ENCODE measurements at places on chromosomes 6 and 20.

- no peak for DNase-seq
Observed at GRCh38 chr6:19866985-19867627, 29.9 kb downstream of the ID4 start.

- no peak for DNase-seq
Observed at GRCh38 chr6:84379142-84379541, 151.7 kb upstream of the CEP162 start.

- DNase-seq = no peak
Observed at GRCh38 chr6:12385316-12385715, 95.2 kb downstream of the EDN1 start.

- no peak for DNase-seq
Observed at GRCh38 chr20:10557685-10558084, 116.1 kb downstream of the JAG1 start.

- no peak for DNase-seq
Observed at GRCh38 chr20:58989196-58989595, 8.1 kb downstream of the NELFCD start.

DNA sequence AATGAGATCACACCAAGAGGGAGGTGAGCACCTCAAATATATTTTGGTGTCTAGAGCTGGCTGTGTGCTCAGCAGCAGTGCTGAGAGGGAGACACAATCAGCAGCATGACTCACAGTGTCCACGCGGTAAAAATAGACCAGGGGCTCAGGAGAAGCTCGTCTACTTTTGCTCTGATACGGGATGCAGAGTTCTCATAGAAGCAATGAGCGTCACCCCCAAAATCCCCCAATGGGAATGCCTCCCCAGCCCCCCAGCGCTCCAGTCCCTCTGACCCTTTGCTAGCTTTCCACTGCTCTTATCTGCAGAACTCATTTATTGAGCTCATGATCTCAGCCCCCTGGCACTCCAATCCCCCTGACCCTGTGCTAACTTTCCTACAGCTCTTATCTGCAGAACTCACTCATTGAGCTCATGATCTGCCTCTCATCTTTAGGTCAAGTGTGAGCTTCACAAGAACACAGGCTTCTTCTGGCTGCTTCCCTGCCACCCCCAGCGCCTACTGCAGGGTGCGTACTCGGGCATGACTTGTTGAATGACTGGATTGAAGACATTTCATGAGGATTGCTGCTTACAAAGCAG, 34.0 kb downstream of the SYNDIG1 start:
- peak; percentile 15 for DNase-seq

DNA sequence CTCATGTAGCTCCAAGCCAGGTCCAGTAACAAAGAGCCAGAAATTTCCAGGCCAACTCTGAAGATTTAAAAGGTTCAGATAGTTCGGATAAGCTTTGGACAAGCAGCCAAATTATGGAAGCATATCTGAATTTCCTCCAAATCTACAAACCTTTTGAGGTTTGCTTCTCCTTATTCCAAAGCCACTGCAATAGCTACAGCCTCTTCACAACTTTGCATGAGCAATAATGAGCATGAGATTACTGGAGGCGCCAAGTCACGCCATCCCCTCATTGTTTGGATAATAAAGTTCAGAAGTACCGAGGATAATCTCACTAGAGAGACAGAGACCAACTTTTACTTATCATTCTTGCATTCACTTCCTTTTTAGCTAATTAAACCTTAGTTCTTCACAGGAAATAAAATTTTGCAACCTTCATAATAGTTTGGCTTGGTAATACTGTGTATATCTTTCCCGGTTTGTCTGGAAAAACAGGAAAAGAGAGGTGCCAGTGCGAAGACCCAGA, 329.6 kb upstream of the RSPO3 start:
- no peak for DNase-seq

Data from nucleus accumbens (tissue), 56 donors.